NCI-H1436 (cell line): ENCODE measurements at places on chromosomes 4 and X.

DNA sequence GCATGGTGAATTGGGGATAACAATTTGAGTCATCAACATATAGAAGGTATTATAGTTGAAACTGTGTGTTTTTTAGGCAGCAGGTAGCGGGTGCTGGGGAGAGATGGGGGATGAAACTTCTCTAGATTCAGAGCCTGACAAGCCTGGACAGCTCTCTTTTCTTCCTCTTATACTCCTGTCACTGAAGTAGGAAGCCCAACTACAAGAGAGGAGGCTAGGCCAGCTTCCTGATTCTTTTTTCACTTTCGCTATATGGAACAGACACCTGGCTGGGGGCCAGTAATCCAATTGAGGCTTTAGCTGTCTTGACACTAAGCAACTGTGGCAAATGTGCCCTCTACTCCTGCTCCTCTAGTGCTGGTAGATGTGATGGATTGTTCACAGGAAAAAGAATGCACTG is 69.2 kb downstream of the PHKA1 start:
- DNase-seq: no peak

GRCh38 chr4:20565075-20565721 is 135.1 kb upstream of the PACRGL start:
- DNase-seq: no peak

DNA sequence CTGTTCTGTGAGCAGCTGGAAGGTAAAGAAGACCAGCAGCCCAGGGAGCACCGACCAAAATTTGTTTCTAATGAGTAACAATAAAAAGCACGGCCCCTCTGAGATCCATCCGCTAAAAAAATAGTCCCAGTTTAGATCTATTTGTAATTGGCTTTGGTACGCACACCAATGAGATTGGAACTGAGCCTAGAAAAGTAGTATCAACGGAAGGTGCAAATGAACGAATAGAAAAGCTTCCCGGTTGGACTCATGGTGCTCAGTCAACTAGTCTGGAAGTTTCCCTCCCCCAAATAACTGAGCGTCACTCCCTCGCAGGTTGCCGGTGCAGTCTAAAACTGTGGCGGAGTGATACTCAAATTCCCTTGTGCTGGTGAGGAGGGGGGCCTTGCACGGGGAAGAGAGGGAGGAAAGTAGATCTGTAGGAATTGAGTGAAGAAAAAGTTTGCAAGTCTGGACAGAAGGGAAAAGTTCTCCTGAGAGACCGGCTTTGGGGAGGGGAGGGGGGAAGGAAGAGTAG is at the start of gene COL4A5:
TSS of gene COL4A5 (plus strand) at position 413 of the 517 bp plus-strand sequence. CDS start 288 bp downstream, outside the sequence.
- peak; percentile 48 for DNase-seq

DNA sequence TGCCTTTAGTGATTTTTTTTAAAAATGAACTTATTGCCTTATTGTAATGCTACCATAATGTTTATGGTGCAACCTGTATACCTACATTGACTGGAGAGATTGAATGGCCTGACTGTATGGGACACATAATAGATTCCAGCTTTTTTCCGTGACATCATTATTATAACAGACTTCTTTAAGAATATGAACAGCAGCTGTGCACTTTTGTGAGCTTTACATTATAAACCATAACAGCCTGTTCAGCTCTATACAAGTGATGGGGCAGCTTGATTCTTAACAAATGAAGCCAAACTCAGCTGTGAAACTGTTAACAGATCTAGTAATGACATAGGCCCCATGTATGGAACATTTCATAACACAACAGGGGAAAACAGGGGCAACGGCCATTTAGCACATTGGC is 187.0 kb downstream of the BMPR1B start:
- no peak for DNase-seq

- DNase-seq: no peak
Observed at GRCh38 chrX:133586443-133586842, 171.2 kb upstream of the GPC4 start.
